ENCODE measurements at places on chromosomes 4 and X.

DNA sequence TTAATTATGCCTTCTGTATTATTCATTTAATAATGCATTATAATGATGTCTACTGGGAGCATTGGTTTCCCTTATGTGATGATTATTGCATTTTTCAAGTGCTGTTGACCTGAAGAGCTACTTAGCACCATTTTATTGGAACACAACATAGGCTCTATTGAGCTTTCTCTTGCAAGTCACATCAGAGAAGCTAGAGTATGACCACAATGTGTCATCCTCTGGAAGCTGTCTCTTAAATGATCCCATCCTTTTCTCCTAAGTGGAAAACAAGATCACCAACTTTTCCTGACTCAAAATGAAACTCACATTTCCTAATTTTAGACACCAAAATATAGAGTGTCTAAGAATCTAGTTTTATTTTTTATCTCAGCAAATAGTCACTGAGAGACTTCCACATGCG lies 1451.9 kb downstream of the PCDH7 start:
- no peak for DNase-seq

DNA sequence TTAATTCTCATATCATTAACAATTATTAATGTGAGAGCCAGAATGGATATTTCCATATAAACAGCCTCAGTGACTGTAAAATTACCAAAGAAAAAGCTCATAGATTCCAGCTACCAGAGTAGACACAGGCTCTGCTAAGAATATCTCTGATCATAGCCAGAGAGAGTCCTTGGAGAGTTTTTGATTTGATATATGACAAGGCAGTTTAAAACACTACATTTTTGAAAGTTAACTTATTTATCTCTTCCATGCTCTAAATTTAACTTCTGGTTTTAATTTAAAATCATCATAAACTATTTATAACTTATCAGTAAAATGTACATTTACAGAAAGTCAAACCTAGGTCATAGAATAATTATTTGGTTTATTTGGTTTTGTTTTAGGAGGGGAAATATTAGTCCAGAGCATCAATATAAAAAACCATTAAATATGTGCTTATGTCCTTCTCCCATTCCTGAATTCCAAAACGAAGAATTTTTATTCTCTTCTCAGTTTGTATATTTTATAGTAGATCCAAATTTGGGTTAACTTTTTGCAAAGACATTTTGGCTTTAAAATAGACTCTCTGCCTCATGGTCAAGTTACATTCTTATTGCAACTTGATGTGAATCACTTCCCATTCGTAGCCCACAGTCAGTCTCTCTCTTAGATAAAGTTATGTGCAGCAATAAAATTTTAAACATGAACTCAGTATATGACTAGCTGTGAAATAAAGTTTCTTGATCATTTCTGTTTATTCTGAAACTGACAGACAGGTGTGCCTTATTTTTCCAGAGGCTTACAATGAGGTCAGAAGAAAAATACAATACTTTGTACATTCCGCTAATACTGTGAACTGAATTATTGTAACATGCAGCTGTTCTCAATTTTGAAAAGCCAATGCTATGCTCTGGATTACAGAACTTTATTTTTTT lies 267.1 kb downstream of the PAPSS1 start:
- DNase-seq, result no peak

DNA sequence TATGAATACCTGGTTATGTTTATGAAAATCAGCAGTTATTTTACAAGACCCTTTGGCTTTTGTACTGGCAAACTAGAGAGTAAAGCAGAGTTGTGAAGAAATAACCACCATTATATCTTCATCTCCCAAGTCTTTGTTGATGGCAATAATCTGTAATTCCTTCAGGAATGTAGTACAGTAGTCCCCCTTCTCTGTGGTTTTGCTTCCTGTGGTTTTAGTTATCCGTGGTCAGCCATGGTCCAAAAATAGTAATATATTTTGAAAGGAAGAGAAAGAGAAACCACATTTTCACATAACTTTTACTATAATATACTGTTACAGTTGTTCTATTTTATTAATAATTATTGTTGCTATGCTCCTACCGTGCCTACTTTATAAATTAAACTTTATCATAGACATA lies 27.8 kb downstream of the BANK1 start:
- DNase-seq, result no peak

DNA sequence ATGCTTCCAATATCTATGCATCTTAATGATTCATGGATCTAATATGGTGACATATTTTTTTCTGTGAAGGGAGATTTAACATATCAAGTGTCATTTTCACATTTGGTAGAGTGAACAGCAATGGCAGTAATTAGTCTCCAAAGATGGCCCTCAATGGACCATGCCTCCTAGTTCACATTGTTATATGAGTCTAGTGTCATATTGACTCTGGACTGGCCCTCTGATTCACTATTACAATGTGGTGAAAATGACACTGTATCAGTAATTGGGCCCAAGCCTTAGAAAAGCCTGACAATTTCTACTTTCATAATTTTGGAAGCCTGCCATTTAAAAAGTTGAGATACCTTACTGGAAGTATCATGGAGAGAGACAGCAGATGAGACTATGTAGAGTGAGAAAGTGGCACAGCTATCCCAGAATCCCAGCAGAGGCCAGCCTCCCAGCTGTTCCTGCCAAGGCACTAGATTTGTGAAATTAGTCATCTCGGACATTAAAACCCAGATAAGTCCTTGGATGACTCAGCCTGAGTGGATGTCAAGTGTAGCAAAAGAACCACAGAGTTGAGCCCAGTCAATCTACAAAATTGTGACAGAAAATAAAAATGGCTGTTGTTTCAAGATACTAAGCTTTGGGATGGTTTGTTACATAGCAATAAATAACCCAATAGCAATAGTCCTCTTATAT lies 68.4 kb downstream of the ARHGEF38 start:
- DNase-seq, result no peak

DNA sequence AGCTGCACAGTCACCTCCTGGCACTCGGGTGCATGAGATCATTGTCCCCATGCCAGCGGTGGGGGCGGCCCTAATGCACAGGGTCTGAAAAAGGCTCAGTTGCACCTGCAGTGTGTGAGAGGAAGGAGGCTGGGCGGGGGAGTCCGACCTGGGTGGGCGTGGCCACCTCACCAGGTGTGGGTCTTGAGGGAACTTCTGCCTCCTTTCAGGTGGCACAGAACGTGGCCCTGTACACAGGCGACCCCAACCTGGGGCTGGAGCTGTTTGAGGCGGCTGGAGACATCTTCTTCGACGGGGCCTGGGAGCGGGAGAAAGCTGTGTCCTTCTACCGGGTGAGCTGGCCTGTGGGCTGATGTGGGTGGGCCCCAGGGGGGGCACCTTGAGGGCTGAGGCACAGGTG lies 34.3 kb upstream of the HTRA3 start:
- DNase-seq, result no peak

DNA sequence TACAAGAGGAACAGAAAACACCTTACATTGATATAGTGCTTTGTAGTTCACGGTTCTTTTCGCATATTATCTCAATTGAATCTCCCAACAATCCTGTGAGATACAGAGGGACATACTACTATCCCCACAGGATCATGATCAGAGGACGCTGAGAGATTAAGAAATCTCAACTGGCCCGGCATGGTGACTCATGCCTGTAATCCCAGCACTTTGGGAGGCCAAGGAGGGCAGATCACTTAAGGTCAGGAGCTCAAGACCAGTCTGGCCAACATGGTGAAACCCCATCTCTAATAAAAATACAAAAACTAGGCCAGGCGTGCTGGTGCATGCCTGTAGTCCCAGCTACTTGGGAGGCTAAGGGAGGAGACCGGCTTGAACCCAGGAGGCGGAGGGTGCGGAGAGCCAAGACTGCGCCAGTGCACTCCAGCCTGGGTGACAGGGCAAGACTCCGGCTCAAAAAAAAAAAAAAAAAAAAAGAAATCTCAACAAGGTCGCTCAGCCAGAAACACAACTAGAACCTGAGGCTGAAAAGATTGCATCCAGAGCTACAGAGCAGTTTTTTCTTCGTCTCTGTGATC lies 7.4 kb downstream of the APOO start:
- DNase-seq, result no peak

DNA sequence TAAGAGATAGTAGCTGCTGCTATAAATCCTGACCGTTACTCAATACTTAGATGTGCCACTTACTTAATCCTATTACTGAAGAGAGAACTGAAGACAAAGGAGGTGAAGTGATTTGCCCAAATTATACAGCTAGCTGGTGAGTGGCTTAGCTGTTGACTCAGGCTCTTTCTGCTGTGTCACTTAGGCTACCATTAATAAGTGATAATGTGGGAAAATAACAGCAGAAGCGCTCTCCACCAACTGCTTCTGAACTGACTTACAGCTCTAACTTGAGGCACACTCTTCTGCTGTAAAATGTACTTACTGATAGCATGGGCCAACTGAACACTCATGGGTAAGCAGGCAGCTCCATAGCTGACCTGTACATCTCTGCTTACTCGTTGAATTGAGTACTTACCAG lies 7.5 kb upstream of the KLHL5 start:
- no peak for DNase-seq

DNA sequence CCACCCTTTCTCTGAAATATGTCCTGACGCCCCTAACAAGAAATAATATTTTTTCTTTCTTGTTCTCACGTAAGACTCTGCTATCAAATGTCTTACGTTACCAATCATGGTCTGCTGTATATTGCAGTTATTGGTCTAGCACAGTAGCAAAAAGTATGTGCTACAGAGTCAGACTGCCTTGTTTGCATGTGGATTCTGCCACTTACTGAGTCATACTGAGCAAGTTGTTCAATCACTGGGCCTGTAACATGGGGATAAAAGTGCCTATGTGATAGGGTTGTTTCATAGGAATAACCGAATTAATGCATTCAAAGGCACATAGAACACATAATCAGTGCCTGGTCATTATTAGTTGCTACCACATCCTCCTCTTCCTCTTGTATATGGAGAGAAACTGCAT lies 14.1 kb downstream of the RPGR start:
- no peak for DNase-seq

DNA sequence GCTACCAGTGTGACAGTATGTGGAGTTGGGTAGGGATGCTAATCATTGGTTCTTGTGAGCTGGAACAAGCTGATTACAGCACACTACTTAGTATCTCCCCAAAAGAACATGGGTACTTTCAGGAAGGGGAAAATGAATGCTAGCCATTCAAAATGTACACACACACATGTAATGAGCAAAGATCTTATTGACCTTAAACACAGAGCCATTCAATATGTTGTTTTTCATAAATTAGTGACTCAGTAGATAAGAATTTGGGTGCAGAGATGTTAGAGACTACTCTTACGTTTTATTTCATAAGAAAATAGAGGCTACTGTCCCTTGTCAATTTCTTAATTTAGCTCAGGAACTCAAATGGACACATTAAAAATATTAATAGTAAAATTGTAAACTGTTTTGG lies 509.5 kb upstream of the ATOH1 start:
- no peak for DNase-seq

GRCh38 chrX:46330513-46330912 lies 214.7 kb downstream of the ZNF674 start:
- no peak for DNase-seq

- no peak for DNase-seq
These were observed 12.7 kb upstream of the SMIM43 start for GRCh38 chr4:121777625-121778024.

DNA sequence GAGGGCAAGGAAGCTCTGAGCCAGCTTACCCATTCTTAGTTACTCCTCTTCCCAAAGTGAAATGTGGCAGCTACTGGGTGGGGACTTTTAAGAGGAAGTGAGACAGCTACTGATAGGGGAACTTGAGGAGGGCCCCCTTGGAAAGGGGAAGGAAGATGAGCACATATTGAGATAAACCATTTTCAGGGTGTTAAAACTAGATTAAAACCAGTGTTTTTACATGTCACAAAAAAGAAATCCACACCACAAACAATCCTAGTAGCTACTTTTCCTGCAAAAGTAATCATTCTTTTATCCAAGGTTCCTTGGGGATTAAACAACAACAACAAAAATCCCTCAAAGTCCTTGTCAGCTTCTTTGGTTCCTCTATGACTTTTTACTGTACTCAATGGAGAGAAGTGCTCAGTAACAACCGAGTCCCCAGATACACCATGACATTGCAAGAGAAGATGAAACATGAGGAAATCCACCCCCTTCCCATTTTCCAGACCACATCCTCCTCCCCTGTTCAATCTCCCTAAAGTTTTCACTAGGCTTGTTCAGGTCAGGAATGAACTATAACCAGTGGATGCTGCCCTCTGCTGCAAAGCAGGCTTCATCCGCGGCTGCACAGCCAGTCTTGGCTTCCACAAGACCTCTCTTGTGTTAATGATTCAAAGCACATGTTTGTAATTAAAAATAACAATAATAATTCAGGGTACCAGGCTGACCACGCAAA lies 113.5 kb upstream of the TMEM164 start:
- DNase-seq, result no peak

- no peak for DNase-seq
These were observed 41.1 kb downstream of the ADGRA3 start for GRCh38 chr4:22474636-22475310.

GRCh38 chr4:88939697-88940096 lies 117.3 kb downstream of the FAM13A start:
- no peak for DNase-seq

- no peak for DNase-seq
These were observed 3.4 kb upstream of the ATP11C start for GRCh38 chrX:139936259-139936658.

DNA sequence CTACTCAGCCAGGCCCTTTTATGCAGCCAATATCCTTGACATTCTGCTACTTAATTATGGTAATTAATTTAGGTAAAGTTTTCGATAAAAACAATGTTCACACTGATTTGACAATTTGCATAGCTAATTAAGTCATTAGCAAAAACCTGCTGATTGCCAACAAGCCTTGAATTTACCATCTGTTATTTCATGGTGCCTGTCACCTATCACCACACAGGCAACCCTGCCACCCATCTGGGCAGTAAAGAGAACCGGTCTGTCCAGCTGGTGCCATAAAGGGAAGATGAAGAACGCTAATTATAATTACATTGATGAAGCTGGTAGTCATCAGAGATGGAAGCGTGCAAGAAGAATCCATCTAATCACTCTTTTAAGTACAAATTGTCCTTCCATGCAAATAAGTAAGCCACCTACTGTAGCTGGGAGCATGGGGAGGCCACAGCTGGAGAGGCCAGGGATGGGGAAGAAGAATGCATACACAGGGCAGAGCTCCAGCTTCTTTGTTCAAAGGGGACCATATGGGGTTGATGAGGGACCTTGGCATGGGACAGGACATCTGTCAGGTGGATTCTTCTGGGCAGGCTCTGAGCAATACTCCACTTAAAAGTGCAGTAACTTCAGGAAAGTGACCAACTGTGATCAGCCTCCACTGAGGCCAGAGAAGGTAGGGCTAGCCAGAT lies 277.3 kb upstream of the TAPT1 start:
- DNase-seq, result no peak

DNA sequence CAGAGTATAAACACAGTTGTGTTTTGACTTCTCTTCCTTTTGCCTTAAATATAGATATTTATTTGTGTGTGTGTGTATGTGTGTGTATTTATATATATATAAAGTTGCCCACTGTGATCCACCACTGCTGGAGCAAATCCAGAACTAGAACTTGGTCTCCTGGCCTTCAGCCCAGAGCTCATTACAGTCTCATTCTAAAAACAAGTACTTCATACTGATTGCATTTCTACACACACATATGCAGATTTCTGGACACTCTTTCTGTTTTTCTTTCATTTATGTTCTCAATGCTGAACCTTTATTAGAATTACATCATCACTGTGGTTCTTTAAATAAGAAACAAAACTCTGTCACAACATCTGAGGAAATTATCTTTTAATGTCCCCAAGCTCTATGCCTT lies 381 bp downstream of the TXK start:
- DNase-seq, result no peak

- no peak for DNase-seq
These were observed 414.8 kb downstream of the OPHN1 start for GRCh38 chrX:68018248-68019203.
